D721Med (cell line): ENCODE measurements at places on chromosomes 7 and 10.
A peak's percentile ranks its signal among the peaks of the same experiment; 100 is the strongest.

DNA sequence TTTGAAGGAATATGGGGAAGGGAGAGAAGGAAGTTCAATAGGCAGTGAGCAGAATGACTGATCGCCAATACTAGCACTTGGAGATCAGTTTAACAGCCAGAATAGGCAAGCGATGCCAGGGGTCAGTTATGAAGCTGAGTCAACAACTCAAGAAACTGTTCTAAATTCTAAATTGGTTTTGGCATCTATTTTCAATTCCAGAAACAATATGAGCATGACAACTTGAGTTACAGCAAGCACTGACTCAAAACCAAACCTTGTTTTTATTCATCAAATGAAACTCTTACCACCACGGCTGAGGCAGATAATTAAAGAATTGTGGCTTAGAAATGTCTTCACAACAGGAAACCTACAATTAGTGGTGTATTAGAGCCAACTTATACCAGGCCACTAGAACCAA, 180.5 kb upstream of the ASAH2 start:
- DNase-seq: no peak

DNA sequence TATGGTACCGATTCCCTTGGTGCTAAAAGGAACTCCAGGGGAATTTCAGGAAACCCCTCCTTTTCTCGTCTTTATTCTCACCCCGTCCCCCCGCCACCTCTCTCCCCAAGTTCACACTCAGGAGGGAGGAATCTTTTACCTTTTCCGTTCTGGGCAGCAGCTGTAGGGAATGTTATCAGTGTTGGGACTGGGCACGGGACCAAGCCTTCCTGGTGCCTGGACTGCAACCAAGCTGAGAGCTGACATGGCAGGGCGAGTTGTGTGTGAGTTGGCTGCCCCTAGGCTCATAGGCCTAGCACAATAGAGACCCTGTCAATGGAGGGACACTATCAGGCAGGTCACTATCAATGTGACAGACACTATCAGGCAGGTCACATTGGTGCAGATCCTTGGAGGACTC, 121.4 kb downstream of the TCF7L2 start:
- DNase-seq: no peak

DNA sequence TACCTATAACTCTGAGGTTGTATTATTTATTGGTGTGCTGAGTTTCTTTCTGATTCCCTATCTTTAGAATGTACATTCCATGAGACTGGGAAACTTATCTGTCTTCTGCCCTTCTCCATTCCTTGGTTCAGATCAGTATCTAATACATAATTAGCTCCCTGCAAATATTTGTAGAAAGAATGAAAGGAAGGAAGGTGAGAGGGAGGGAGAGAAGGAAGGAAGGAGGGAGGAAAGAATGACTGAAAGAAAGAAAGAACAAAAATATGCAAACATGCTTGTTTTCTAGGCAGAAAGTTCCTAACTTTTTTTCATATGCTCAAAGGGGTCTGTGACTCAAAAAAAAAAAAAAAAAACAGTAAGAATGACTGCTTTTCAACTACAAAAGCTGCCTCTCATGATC, 3.9 kb upstream of the USP6NL start:
- no peak for DNase-seq

GRCh38 chr10:86017841-86018734, 348.5 kb downstream of the GRID1 start:
- no peak for DNase-seq

GRCh38 chr7:28705350-28705749, 252.8 kb downstream of the TRIL start:
- DNase-seq: no peak

- DNase-seq: no peak
These were observed 49.6 kb downstream of the TES start for GRCh38 chr7:116259871-116260440.

DNA sequence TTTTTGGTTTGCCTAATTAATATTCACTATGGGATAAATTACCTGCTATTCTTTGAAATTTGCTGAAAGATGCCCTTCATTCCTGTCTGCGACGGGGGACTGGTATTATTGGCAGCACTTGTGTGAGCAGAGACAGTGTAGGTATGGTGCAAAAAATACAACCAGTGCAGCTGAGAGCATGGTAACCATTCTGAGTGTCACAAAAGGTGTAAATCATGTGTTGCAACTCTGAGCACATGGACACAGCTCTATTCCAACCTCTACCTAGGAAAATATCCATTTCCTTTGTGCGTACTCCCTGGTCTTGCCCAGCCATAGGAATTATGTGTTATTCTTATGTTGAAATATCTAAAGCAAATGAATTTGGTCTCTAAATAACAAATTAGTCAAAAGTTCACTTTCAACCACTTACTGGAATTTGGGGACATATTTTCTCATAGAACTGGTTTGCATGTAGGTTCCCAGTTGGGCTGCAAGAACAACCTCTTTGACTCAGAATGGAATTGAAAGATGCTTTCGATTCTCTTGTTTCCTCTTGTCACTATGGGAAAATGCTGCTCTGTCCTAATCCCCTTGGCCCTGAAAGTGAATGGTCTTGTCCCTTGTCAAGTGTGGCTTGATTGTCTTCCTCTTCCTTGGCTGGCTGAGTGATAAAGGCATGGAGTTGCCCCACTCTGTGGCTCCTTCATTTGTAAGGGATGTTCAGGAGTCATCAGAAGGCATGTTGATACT, 57.0 kb downstream of the CELF2 start:
- no peak for DNase-seq

GRCh38 chr7:11833431-11833830, 1.4 kb upstream of the THSD7A start:
- peak; percentile 20 for DNase-seq

DNA sequence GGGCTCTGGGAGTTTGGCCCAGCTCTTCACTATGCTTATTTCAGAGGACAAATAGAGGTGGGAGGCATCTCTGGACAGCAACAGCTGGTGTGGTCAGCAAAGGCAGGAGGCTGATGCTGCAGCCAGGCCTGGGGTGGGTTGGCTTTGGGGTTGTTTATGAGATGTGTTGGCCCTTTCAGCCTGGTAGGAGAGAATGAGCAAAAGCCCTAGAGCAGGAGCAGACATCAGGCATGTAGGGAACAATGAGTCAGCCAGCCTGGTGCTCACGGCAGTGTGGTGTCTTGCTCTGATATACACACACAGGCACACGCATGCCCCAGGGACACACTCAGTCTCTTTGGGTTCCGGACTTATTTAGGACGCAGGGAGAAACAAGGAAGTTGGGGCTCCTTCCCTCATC, 157.1 kb downstream of the PRKCQ start:
- no peak for DNase-seq

GRCh38 chr10:94439275-94439861, 37.0 kb downstream of the TBC1D12 start:
- DNase-seq: no peak

- DNase-seq: no peak
These were observed 15.4 kb downstream of the CFAP46 start for GRCh38 chr10:132926777-132927650.

GRCh38 chr7:26574476-26574875, 282.8 kb downstream of the SNX10 start:
- no peak for DNase-seq

DNA sequence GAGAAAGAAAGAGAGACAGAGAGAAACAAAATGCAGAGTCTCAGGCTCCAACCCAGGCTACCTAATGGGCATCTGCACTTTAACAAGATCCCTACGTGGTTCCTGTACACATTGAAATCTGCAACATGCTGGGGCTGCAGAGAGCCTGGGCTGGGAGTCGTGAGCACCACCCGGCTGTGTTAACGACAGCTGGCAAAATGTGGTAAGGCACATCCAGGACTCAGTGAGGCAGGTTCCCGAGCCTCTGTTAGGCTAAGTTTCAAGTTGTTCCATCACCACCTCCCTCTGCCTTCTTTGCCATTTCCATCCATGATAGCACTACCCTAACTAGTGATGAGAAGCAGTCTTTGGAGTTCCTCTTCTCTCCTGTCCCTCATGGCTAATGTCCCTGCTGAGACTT, 1.4 kb downstream of the AKR1B10 start:
- no peak for DNase-seq

DNA sequence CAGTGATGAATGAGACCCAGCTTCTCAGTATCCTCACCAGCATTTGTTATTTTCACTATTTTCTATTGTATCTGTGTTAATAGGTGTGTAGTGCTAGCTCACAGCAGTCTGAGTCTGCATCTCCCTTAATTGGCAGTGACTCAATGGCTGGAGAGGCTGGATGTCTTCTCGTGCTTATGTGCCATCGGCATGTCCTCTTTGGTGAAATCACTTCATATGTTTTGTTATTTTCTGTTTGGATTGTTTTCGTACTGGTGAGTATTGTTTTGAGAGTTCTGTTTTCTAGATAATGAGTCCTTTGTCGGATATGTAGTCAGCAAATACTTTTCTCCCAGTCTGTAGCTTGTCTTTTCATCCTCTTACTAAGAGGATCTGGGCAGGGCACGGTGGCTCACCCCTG, 66.1 kb downstream of the AMZ1 start:
- DNase-seq: no peak

- DNase-seq: no peak
These were observed 38.1 kb upstream of the AOAH start for GRCh38 chr7:36762394-36762793.

DNA sequence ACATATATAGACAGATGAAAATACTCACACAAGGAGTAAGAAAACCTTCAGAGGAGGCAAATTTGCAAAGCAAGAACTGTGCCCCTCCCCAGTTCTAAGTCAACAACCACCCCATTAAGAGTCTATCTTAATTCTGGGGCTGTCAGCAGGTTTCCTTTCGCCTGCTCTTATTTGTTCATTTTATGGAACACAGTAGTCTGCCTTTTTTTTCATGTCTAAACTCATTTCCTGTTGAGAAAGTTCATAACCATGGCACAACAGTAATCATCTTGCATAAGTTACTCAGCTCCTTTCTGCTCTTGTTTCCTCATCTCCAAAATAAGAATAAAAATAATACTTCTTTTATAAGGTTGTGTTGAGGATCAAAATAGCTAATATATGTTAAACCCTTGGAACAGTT, 25.8 kb upstream of the AMPH start:
- DNase-seq: no peak
